Vagina (tissue), 2 donors: ENCODE measurements at places on chromosomes 5 and 9. TPM values are rescaled to one million over a fixed set of nuclear protein-coding genes. Genes with fewer than 3 reads are reported as not detected.

DNA sequence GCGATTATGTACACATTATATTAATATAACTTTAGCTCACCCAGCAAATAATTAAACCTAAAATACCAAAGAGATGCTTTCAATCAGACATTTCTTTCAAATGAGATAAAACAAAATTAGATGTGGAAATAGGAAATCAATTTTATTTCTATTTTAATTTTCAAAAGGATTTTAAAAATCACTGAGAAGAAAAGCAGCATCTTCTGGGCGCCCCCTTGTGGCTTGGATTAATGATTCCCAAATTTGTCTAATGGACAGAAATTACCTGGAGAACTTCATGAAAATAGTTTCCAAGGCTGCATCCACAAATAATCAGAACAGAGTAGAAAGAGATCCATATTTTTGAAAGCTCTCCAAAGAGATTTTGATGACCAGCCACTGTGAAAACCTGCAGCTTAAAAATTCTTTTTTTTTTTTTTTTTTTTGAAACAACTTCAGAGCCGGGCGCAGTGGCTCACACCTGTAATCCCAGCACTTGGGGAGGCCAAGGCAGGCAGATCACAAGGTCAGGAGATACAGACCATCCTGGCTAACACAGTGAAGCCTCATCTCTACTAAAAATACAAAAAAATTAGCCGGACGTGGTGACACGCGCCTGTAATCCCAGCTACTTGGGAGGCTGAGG is 50.9 kb upstream of the CEMIP2 start:
- no peak for DNase-seq

- DNase-seq = no peak
These were observed 9.1 kb upstream of the EGFLAM start for GRCh38 chr5:38249301-38249700.

GRCh38 chr5:109645707-109646192 is 44.0 kb upstream of the MAN2A1 start:
- no peak for DNase-seq

Gene LHX3
- not detected for total RNA-seq

- no peak for DNase-seq
These were observed 5.2 kb downstream of the SHROOM1 start for GRCh38 chr5:132825033-132825833.

Gene CARTPT
- total RNA-seq = not detected

Gene CXCL14
- 62.1 TPM for total RNA-seq

DNA sequence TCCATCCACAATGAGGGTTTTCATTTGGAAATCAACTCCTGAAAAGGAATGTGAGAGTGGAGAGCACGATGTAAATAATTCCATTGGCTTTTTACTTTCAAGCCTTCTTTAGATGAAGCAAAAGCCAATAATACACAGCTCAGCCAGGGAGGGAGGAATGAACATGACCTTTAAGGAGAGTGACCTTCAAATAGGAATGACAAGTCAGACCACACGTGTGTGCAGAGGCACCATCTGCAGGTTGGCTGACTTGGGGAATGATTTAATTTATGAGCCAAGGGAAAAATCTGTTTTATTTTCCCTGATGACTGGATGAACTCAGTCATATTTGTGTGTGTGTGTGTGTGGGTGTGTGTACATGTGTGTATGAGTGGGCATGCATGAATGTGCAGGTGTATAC is 64.5 kb downstream of the RASEF start:
- no peak for DNase-seq

Gene C9orf153
- not detected for total RNA-seq

DNA sequence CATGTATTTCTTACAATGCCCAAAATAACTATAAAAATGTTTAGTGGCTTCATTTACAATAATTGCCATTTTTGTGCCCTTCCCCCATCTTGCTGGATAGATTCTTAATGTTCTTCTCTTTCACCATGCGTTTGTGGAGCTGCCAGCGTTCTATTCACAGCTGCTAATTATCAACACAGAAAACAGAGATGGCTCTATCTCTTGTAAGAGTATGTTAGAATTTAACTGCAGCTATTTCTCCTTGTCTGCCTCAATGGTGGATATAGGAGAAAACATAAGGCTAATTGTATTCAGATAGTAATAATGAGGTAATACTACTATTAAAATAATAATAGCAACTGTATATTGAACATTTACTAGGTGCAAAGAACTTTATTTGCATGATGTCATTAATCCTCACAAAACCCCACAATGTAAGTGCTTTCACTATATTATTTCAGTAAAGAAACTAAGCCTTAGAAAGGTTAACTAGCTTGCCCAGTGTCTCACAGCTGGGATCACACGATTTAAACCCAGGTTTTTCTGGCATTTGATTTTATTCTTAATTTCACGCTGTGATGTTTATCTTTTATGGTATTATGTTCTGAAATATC is 50.1 kb downstream of the JAKMIP2 start:
- DNase-seq = no peak

DNA sequence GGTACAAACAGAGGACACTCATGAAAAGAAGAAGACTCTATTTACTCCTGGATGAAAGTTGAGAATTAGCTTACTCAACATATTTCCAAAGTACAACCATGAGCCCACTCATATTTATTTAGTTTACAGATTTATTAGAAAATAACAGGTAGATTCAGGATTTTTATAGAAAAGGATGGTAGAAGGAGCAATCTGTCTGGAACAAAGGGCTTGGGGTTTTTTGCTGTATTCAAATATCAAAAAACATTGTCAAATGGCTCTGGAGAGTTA is 7.0 kb upstream of the ERAP2 start:
- no peak for DNase-seq

GRCh38 chr5:31086839-31087415 is 106.6 kb upstream of the CDH6 start:
- no peak for DNase-seq

Gene MOCS2
- total RNA-seq = 33.1 TPM
